Suppressor macrophage (primary cell): ENCODE measurements at places on chromosomes 3 and 15.
A peak's percentile ranks its signal among the peaks of the same experiment; 100 is the strongest.

DNA sequence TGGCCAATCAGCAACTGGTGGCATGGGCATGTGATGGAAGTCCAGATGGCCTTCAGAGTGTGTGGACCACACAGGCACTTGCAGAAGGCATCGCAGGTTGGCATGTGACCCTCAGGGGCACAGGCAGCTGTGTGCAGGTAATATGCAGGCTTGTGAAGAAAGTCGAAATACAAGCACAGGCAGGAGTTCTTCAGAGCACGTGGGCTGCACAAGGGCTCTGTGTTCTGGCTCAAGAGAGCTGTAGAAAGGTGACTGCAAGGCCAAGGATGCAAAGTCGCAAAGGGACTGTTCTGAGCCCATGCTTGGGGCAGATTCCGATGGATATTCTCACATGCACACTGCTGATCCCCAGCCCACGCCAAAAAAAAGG is 8.3 kb downstream of the LRRC2 start:
- no peak for DNase-seq

DNA sequence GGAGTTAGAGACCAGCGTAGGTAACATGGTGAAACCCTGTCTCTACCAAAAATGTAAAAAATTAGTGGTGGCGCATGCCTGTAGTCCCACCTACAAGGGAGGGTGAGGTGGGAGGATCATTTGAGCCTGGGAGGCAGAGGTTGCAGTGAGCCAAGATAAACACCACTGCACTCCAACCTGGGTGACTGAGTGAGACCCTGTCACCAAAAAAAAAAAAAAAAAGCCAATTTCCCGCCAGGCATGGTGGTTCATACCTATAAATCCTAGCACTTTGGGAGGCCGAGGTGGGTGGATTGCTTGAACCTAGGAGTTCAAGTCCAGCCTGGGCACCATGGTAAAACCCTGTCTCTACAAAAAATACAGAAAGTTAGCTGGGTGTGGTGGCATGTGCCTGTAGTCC is 6.9 kb downstream of the CNOT10 start:
- DNase-seq = no peak

GRCh38 chr3:49377483-49377882 is 19.3 kb upstream of the GPX1 start:
- peak; percentile 26 for DNase-seq

- no peak for DNase-seq
Observed at GRCh38 chr3:30538791-30539190, 67.6 kb upstream of the TGFBR2 start.

DNA sequence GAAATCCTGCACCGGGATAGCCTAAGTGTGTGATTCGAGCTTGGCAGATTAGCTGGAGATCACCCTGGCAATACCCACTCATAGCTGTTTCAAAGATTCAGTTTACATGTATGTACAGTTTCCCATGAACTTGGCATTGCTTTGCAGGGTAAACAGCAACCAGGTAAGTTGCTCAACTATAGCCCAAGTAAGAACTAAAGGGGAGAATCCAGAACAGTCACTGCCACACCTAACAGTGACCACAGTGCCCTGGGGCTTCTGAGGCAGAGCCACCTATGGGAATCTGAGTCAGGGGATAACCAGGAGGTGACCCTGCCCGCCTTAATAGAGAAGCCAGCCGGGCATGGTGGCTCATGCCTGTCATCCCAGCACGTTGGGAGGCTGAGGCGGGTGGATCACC is 15.9 kb downstream of the CDAN1 start:
- DNase-seq = no peak

- DNase-seq = no peak
Observed at GRCh38 chr3:190012314-190012782, 108.3 kb downstream of the P3H2 start.

- DNase-seq = peak; percentile 84
Observed at GRCh38 chr3:138935863-138936740, 10.8 kb downstream of the FOXL2 start.

GRCh38 chr15:70856884-70857561 is 3.1 kb upstream of the LARP6 start:
- no peak for DNase-seq

DNA sequence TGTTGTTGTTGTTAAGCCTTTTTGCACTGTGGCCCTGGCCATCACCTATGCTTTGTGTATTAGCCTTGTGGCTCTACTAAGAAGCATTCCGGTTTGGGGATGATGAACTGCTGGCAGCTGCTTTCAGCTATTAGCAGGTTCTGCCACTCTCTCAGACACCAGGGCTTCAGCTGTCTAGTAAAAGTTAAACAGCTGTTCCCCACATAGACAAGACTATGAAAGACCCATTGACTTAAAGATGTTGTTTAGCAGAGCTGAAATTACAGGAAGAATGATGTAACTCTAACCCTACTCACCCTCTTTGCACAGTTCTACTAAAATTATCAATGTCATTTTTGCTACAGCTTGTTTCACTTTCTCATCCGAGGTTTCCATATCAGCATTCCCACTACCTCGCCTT is 131.2 kb upstream of the CGNL1 start:
- no peak for DNase-seq

DNA sequence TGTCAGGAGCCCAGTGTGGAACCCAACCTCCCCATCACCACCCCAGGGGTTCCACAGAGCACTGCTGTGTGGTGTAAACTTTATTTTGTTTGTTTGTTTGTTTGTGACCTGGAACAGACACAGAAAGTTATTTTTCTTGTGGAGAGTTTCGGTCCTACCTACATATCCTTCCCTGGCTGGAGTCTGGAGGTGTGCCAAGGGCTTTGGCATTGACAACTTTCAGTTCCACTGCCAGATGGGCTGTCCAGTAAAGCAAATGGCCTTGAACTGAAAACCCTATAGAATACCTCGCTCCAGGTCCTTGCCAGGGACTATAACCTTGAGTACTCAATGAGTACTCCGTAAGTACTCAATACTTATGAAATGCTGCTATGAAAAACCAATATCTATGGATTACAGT is 103.5 kb downstream of the MITF start:
- DNase-seq = no peak

GRCh38 chr15:35810007-35810406 is 264.0 kb upstream of the DPH6 start:
- no peak for DNase-seq

DNA sequence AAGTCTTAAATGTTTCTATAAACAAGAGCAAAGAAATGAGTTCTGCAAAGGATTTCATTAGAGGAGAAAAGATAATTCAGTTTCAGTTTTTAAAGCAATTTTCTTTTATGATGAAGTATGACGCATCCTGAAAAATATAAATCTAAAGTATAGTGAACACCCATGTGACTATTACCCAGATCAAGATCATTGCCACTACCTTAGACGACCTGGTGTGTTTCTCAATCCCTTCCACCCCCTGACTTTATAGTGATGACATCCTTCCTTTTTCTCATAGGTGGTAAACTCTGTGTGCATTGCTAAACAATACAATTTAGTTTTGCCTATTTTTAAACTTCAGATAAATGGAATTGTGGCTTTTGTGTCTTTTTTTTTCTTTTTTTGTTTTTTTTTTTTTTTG is 8.4 kb downstream of the STT3B start:
- DNase-seq = no peak

DNA sequence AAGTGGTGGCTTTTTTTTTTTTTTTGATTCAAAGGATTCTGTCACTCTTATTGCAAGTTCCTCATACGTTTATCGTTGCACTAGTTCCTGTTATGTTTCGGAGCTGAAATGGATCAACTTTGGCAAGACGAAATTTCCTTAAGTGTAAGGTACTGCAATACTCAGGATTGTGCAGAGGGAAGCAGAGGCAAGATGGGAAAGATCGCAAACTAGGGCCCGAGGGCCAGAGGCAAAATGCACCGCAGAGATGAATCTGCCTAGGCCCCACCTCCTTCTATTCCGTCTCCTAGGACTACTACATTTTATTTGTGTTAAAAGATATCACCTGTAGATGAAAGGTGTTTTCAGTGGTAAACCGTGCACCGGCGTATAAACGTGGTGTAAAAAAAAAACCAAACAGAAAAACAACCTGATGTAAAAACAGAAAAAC is 331 bp downstream of the RNU6-1 start:
- peak; percentile 51 for DNase-seq
